Left lobe of liver (tissue), 2 donors: ENCODE measurements at places on chromosomes 6 and 20. TPM values are rescaled to one million over a fixed set of nuclear protein-coding genes. Genes with fewer than 3 reads are reported as not detected.

Gene SFT2D1
- 8.8 TPM for total RNA-seq

DNA sequence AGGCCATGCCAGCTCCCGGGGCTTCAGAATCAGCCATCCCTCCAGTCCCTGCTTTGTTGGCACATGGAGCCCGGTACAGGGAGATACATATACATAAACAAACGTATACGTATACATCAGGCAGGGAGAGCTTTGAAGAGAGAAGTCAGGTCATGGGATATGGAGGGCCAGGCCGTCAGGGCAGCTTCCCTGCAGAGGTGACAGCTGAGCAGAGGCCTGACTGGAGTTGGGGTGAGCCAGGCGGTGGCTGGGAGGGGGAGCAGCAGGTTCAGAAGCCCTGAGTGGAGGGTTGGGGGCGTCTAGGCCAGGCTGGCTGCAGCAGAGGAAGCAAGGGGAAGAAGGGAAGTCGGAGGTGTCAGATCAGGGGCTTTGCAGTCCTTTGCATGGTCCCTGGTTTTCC is 61.7 kb downstream of the STK35 start:
- no peak for DNase-seq

Gene XKR7
- total RNA-seq: not detected

DNA sequence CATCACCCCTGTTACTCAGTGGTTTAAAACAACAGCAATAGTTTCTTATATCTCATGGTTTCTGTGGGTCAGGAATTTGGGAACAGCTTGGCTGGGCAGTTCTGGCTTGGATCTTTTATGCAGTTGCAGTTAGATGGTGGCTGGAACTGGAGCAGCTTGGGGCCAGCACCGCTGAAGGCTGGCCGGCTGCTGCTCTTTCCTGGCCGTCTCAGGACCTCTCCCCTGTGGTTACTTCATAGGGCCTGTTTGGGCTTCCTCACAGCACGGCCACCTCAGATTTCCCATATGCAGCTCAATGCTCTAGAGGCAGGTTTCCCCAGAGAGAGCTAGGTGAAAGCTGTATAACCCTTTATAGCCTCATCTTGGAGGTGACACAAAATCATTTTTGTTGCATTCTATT is 15.6 kb downstream of the PKIG start:
- DNase-seq: no peak

Gene VGLL2
- total RNA-seq: not detected

- no peak for DNase-seq
Observed at GRCh38 chr6:1774226-1774915, 164.7 kb downstream of the FOXC1 start.

Gene HLA-DQB2
- total RNA-seq: 0.28 TPM

GRCh38 chr6:131894493-131895424 is 56.4 kb downstream of the CCN2 start:
- DNase-seq: peak; percentile 72

GRCh38 chr6:39095578-39095977 is 19.4 kb downstream of the SAYSD1 start:
- no peak for DNase-seq

DNA sequence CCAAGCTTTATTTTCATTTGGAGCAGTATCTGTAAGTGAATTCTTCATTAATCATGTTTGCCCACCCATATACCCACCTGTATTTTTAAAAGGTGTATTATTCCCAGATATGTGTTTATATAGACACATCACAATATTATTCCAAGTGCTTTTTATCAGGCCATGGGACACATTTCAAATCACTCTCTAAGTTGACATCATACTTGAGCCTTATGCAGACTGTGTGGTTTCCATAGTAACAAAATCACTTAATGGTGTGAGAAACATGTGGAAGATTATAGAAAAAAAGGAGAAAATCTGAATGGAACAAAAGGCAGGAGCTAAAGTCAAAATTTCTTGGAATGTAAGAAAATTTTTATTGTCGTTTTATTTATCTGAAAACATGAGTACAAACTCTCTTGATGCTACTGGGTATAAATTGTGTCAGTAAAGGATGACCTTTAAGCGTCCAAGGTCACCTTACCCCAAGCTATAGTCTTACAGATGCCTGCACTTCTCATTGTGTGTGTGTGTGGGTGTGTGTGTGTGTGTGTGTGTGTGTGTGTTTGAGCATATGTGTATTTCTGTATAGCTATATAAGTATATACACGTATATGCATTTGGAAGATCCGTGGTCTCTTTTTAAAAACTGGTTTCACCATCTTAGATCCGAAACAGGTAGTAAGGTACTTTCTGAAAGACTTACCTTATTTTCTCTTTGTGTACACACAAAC is 79.8 kb upstream of the CCN6 start:
- DNase-seq: no peak

Gene GLP1R
- not detected for total RNA-seq

- no peak for DNase-seq
Observed at GRCh38 chr6:155132617-155133016, 131.2 kb upstream of the CLDN20 start.

- no peak for DNase-seq
Observed at GRCh38 chr6:138162111-138162954, 594 bp downstream of the ARFGEF3 start.

- no peak for DNase-seq
Observed at GRCh38 chr6:71099649-71100048, 142.8 kb upstream of the B3GAT2 start.

DNA sequence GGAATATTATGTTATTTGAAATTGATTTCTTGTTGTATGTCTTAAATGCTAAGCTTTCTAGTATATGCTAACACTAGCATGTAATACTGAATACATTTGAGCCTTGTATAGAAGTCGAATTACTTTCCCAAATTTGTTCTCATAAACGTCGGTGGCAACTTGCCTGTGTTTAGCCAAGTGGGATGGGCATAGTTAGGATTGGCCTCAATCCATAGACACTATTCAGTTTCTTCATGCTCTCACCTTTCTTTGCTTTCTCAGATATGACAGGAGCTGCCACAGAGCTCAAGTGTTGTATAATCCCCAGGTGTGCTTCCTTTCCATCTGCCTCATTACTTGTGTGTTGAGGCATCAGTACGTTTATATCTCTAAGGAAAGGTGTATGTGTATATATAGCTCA is 19.3 kb downstream of the ZNF334 start:
- no peak for DNase-seq

DNA sequence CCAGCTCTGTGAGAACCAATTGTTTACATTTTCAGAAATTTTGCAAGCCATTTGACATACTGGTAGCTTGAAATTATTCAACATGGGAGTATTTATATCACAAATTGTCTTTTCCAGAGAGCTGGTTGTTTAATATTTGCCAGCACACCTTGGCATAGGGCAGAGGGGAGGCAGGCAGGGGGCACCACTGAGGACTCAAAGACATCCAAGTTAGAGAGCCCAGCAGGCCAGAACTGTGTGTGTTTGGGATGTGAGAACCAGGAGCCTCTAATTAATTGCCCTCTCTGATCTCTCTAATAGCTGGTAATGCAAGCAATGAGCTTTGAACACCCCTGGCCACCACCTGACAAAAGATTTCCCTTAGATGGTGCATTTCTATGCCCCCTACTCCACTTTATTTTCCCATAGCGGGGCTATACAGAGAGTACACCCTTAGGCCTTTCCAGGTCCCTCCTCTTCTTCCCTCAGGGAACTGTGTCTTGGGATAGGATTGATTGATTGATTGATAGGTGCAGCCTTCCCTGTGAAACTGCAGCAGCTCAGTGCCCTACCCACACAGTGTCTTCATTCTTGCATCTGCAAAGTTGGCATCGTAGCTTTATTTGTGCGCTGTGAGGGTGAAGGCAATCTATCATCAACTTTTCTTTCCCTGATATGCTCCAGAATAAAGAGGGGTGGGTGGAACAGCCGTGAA is 29.2 kb downstream of the MOCS1 start:
- DNase-seq: no peak

Gene LAMA2
- 5.3 TPM for total RNA-seq

DNA sequence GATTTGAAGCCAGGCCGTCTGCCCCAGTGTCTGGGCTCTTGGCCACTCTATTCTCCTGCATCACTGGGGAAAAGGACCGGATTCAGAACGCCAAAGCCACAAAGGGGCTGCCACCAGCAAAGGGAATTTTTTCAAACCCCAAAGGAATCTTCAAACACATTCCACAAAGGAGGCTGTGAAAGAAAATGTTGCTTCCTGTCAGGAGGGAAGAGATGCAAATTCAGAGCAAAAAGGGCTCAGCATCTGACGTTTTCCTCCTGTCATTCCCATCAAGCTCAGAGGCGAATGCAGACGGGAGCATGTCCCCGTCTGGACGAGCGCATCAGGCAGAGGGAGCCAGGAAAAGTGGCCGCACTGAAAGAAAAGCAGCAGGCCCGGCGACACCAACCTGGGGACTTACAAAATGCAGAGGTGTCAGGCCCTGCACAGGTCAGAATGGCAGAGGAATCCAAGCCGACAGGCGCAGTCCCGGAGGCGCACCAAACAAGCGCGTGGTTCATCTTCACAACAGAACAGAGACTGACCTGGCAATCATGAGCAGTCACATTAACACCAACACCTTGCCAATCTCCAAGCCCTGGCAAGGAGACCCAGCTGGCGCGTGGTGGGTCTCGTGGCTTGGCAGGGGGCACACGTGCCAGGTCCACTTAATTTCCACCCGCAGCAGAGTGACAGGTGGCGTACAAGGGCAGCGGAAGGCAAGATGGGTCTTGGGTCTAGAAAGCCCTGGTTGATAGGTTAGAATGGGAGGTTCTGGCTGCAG is 62.8 kb downstream of the GRM4 start:
- DNase-seq: no peak

Gene COL9A1
- total RNA-seq: not detected

Gene FRK
- total RNA-seq: 12.6 TPM

DNA sequence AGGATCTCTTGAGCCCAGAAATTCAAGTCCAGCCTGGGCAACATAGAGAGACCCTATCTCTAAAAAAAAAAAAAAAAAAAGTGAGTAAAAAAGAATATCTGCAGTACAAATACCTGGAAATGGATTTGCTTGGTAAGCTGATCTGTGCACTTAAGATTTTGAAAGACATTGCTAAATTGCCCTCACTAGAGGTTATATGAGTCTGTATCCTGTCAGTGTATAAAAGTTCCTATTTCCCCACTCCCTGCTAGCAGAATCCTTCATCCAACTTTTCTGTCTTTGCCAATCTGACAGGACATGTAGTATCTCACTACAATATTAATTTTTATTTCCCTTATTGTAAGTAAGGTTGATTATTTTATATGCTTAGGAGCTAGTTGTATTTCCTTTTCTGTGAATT is 36.1 kb downstream of the BICRAL start:
- DNase-seq: no peak

Gene CD93
- 4.8 TPM for total RNA-seq

- DNase-seq: no peak
Observed at GRCh38 chr6:75308250-75308988, 23.8 kb upstream of the TMEM30A start.

DNA sequence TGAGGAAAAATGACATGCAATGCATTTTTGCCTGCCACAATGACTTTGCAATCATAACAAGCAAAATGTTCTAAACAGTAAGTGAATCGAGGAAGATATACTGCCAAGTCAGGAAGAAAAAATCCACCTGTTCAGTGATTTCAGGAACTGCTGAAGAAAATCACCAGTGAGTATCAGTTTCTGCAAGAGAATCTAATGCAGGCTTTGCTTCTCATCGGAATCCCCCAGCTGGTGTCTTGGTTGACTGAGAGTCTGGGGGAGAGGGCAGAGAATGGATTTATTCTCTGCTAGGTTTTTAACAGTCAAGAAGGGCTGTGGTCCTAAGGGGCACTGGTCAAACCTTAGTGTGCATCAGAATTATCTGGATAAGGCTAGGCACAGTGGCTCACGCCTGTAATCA is 363.4 kb downstream of the CDH26 start:
- no peak for DNase-seq

GRCh38 chr6:15443119-15443830 is 197.4 kb downstream of the JARID2 start:
- no peak for DNase-seq

Gene CLPSL1
- total RNA-seq: not detected

- DNase-seq: no peak
Observed at GRCh38 chr6:144327081-144327480, 41.9 kb downstream of the UTRN start.

Gene HRH3
- not detected for total RNA-seq

Gene TPBG
- 1.0 TPM for total RNA-seq

DNA sequence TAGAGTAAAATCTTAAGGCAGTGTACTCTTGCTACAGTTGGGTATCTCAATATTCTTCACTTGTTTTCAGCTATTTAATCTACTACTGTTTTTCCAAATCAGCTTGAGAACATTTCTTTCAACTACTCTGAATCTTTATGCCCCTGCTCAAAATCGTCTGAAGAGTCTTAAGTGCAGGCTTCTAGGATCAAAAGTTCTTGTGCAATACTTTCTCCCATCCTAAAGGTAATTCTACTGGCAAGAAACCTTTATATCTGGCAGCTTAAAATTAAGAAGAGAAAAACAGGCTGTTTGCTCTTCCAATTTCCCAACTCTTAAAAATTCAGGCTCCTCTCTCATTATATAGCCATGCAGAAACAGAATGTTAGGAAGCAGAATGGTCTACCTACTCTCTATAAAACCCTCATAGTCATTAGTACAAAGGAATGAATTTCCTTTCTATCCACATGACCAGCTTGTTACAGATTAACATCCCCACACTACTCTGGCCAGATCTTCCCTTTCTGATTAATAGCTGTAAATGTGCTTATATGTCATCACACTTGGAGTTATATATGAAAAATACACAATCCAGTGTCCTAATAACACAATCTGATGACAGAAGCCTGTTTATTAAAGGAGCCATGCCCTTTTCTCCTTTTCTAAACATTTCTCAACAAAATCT is 122.2 kb upstream of the FAM184A start:
- DNase-seq: no peak

- no peak for DNase-seq
Observed at GRCh38 chr20:47917549-47918070, 132.3 kb upstream of the SULF2 start.

Gene GTSF1L
- total RNA-seq: not detected

Gene MUCL3
- total RNA-seq: not detected

Gene DAAM2
- total RNA-seq: 6.0 TPM

DNA sequence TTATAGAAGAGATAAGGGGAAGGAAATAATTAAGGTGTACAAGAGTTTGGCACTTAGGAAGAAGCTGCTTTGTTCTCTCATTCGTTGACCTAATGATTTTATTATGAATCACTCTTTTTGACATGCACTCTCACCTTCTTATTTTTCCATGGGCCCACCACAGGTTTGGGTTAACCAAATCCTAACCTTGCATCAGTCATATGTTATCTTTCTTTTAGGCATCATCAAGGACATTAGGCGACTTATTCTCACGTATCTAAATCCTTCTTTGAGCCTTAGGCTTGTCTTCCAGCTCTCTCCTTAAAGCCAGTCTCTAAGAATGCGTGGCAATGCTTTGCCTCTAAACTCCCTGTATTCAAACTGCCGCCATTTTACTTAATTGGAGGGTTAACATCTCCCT is 58.3 kb downstream of the TNFRSF21 start:
- no peak for DNase-seq

- no peak for DNase-seq
Observed at GRCh38 chr20:21936261-21936660, 230.8 kb downstream of the PAX1 start.

Gene CTAGE9
- total RNA-seq: not detected

GRCh38 chr20:58847463-58847862 is 3.2 kb downstream of the GNAS-AS1 start:
- no peak for DNase-seq
